ENCODE measurements at places on chromosomes 11 and 22. TPM values are rescaled to one million over a fixed set of nuclear protein-coding genes. Genes with fewer than 3 reads are reported as not detected.

DNA sequence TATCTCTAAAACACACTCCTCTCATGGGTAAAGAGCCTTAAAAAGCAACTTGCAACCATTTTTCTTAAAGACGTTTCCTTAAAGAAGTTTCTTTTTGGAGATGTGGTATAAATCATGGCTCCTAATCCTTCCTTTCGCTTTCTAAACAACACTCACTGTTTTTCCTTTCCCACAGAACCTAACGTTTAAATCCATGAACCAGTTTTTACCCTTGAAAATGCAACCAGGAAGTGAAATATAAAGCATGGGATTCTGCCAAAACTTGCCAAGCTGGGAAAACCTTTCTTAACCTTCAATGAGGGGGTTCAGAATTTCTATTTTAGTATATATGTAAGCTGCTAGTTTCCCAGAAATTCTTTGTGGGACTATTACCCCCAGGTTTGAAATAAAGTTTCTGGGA lies 8.6 kb downstream of the PLEKHA7 start:
- DNase-seq: no peak

DNA sequence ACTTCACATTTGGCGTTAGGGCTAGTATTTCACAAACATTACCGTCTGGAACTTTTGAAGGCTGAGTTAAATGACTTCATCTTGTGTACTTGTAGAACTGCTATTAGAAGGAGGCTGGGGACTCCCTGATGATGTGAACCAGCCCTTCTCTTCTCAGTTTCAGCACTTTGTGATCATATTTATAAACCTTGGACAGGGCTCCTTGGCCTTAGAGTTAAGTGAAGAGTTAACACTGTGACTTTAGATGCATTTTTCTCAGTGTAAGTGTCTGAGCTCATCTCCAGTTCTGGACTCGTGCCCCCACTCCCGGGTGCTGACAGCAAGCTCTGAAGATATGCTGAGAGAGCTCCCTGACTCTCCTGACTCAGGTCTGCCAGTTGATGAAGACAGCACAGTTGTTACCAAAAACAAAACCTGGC lies 8.4 kb downstream of the MIAT start:
- DNase-seq: no peak

Gene CABP4
- total RNA-seq: not detected

DNA sequence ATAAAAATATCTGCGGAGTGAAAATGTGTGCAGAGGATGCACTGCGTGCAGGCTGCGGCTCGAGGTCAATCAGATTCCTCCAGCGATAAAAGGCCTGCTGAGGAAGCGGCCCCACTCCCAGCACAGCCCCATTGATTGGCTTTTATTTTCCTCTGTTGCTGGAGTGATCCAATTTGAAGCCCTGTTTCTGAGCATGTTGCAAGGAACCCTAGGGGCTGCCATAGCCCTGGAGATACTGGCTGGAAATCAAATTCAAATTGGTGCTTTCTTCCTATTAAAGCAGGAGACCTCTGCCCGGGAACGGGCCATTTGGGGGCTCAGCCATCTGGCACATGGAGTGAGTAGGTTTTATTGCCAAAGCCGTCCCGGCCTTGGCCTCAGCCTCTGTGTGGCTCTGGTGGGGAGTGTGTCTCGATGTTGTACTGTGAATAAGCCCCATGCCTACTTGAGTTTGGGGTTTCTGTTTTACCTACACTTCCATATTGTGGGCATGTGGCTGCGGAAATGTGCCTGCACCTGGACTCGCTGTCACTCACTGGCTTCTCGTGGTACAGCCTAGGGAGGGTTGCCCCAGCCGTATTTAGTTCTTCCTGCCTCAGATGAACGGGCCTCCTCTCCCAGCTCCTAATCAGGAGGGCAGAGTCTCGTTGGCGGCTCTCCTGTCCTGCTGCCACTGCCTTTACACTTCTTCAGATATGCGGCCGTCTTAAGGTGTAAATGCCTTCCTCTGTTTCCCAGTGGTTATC lies 25.6 kb downstream of the PARVB start:
- DNase-seq: no peak

DNA sequence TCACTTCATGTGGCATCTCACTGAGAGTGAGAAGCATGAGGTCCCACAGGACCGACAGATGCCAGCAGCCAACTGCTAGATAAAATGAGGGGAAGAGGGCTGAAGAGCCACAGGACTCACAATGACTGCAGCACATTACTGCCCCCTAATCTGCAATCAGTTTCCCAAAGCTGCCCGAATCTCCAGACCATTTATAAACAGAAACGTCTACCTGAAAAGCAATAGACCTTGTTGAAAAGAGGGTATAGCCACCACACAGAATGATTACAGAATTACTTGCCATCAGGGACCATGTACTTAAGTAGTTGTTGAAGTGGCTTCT lies 12.4 kb upstream of the TEF start:
- no peak for DNase-seq

- no peak for DNase-seq
These were observed 455.6 kb downstream of the BUD13 start for GRCh38 chr11:116317212-116317611.

- DNase-seq: no peak
These were observed 64.0 kb downstream of the GRK3 start for GRCh38 chr22:25628494-25628893.

- DNase-seq: no peak
These were observed 358.9 kb downstream of the CADM1 start for GRCh38 chr11:115145324-115145723.

- no peak for DNase-seq
These were observed 181.1 kb upstream of the NECTIN1 start for GRCh38 chr11:119910051-119910450.

- DNase-seq: no peak
These were observed 469 bp downstream of the ZBED5 start for GRCh38 chr11:10857459-10857708.

DNA sequence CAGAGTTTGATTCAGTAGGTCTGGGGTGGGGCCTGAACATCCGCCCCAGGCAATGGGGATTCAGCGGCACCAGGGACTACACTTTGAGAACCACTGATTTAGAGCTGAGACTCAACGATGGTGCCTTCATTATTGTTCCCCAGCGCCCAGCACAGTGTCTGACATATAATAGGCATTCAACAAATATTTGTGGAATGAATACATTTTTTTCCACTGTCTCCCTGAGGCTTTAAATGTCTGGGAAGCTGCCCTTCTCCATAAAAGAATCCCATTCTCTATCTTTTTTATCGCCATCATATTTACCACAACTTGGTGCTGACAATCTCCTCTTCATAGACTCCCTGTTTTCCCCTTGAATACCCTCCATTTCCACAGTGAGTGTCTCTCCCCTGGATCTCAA lies 23.6 kb upstream of the LMO2 start:
- DNase-seq: no peak

DNA sequence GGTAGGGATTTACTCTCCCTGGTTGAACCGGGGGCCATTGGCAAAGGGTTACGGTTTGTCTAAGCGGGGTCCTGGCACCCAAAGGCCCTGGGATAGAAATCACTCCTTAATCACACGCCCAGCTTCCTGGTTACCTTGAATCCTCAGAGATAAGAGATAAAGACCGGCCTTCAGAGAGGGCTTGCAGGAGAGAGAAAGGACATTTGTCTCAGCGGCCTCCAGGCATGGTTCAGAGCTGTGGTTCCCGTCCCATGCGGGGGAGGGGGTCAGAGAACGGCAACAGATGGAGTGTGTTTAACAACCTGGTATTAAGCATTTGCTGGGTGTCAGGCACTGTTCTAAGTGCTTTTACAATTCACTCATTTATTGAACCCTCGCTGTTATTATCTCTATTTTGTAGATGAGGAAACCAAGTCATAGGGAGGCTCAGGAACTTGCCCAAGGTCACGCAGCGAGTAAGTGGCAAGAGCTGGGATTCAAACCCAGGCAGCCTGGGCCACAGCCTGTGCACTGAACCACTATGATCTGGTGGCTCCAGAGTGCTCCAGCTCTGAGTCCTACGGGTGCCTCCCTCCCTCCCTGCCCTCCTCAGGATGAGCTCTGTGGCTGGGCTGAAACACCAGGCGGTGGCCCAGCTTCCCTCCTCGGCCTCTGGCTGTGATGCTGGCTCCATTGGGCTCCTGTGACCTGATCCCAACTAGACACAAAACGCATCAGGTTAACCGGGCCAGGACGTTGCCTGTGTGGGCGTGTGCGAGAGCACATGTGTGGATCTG lies 18.6 kb downstream of the LRRC10B start:
- no peak for DNase-seq

DNA sequence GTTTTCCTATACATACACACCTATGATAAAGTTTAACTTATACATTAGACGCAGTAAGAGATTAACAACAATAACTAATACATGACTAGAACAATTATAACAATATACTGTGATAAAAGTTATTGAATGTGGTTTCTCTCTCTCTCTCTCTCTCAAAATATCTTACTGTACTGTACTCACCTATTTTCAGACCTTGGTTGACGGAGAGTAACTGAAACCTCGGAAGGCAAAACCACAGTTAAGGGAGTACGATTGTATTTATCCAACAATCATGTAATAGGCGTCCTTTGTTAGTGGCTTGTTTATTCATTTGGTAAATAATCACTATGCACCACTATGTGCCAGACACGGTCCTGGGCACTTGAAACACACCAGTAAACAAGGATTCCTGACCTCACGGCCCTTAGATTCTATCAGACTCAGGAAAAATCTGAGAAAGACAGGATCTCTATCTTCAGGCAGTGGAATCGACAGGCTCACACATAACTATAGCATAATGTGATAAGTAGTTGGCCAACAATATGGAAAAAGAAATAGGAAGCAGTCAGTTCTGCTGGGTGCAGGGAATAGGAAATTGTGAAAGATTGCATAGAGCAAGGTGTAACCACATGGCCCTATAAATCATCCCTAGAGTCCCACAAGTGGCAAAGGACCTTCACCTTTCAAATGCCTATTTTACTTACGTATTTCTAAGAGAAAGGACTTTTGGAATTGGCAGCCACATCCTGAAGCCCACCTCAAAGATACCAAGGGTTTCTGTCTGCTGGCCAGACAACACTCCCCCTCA lies 12.0 kb downstream of the ETS1 start:
- no peak for DNase-seq

Gene LRRC10B
- 0.74 TPM for total RNA-seq

DNA sequence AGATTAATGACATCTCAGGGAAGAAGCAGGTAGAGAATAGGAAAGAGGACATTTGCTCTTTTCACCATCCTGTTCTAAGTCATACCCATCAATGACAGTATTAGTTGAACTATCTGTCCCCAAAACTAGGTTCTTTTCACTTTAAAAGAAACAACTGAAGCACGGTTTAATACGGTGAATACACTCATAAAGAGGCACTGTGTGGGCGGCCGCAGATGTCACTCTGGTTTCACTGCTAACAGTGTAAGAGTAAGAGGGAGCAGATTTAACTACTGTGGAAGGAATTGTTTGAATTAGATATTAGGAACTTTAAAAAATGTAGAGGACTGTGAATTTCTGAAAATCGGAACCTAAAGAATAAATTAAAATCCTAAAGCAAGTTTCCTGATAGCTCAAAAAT lies 49.5 kb downstream of the VSIG10L2 start:
- peak; percentile 12 for DNase-seq

Gene NCAM1
- total RNA-seq: 20.8 TPM

DNA sequence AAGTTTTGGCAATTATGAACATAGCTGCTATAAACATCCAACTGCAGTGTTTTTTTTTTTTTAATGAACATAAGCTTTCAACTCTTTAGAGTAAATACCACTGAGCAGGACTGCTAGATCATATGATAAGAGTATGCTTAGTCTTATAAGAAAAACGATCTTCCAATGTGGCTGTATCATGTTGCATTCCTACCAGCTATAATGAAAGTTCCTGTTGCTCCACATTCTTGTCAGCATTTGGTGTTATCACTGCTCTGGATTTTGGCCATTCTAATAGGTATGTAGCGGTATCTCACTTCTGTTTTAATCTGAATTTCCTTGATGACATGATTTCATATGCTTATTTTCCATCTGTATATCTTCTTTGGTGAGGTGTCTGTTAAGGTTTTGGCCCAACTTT lies 50.4 kb downstream of the PDGFD start:
- DNase-seq: no peak

- peak; percentile 91 for DNase-seq
These were observed 37.3 kb upstream of the CCDC134 start for GRCh38 chr22:41762980-41763779.

DNA sequence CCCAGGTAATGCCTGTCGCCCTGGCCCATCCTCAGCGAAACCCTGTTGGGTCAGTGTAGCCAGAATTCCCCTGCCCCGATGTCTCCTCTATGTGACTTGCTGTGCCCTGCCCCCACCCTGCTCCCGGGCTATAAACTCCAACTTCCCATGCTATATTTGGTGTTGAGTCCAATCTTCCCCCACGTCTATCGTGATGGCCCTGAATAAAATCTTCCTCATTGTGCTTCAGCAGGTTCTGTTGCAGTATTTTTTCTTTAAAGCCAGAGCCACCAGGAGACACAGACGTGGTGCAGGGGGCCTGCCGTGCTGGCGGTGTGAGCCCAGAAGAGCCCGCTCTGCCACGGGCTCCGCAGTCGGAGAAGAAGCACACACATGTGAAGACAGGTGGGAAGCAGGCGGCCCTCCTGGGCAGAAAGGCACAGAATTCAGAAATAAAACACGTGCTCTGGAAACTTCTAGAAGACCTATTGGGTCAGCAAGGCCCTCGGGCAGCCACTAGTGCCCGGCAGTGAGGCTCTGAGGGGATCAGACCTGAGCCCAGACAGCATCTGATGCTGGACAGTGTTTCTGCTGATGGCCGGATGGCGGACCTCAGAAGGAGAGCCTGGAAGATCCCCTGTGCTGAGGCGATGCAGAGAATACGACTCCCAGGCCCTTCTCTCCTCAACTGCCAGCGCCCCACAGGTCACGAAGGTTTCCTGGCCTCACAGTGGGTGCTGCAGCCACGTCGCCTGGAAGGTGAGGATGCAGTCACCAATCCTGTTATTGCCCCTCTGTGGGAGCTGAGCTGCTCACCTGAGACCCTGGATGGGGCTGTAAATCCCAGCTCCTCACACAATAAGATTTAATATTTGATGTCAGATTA lies 501.9 kb downstream of the BRD1 start:
- DNase-seq: no peak

DNA sequence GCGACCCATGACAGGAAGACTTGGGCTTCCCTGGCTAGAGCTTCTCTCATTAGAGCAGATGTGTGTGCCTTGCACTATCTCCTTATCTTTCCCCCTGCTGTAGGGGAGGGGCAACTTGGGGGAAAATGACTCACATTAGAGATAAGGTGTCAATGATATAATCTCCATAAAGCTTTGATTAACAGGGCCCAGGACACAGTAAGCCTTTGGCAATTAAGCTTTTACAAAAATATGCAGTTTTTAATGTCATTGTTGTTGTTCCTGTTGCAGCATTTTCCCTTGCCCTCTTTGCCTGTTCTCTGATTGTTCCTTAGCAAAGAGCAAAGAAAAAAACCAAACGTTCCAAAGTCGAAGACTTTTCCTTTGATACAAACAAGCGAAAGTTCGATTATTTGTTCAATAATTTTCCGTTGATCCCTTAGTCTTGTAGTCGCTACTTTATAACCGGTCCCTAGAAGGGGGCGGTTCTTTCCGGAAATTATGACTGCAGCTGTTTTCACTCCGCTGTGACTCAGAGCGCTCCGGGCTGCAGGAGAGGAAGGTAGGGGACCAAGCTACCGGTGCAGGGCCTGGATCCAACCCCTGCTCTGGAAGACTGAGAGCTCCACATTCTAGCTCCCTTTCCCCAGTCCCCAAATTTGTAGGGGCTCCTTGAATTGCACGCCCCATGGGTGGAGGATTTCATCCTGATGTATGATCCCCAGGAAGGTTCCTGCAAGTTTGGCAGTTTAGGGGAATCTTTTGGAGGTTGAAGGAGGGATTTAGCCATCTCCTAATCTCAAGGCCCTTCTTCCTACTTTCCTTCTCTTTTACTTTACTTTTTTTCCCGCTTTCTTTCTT lies at the start of gene VWA5A:
Gene VWA5A, plus strand, starts transcription at position 509 of the 840 bp plus-strand sequence. CDS start 2,062 bp downstream, outside the sequence.
- peak; percentile 76 for DNase-seq

All from neural progenitor cell (in vitro differentiated cells).